GM04503 (cell line): ENCODE measurements at places on chromosomes 2 and 18.

- DNase-seq = no peak
Observed at GRCh38 chr18:75407468-75408437, 19.8 kb downstream of the SMIM21 start.

DNA sequence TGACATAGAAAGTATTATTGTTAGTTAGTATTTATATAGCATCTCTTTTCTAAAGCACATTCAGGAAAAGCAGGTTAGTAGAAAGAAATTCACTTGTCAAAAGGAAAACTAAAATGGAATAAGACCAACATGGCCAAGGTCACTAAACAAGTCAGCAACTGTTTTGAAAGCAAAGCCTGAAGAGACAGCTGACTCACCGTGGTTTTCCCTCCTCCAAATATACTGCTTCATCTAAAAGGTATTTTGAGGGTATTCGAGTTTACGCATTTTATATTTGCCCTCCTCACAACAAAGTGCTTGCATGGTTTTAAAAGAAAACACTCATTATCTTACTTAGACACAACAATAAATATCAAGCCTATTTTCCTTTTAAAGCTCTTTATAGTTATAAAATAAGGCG is 24.0 kb downstream of the ZNF385B start:
- DNase-seq = peak; percentile 11

DNA sequence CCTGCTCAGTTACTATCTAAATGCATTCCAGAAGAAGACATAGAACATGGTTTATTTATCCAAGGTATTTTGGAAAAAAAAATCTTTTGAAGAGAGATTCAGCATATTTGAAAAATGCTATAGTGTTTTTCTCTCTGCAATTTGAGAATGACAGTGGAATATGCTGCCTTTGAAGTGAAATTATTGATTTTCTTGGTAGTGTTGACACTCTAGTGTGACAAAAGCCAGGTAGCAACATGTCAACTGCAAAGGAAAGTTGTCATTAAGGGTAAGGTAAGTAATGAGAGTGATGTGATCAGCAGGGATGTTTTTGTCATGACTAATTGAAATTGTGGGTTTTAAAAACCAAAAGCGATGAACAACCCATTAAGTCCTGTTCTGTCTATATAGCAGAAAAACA is 1387.1 kb upstream of the TMEFF2 start:
- no peak for DNase-seq

DNA sequence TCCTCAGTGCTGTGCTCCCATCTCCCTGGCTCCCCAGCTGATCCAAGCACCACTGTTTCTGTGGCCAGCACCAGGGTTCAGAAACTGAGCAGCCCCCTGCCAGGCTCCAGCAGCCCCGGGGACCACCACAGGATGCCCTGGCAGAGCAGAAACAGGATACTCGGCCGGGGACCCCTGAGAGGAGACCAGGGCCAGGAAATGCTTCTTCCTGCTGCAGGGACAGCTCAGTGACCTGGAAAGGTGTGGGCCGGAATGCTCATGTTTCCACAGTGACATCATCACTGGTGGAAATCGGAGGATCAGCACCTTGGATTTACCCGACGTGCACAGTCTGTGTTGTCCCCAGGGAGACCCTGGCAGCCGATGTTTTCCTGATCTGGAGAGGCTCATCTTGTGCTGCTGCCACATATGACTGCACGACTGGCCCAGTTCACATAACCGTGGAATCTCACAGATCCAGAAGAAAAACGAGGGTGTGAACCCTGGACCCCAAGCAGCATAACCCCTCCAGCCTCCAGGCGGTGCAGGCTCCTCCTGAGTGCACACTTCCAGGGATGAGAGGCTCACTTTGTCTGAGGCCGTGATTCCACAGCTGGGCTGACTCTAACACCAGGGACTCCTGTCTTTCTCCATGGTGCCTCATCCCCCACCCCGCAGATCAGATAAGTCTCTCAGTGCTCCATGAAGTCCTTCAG is 58.0 kb downstream of the DDX1 start:
- no peak for DNase-seq

GRCh38 chr18:9914334-9914583 is 443 bp downstream of the VAPA start:
- DNase-seq = no peak

GRCh38 chr18:49503931-49504330 is 16.9 kb upstream of the C18orf32 start:
- DNase-seq = no peak

GRCh38 chr18:46264255-46264654 is 160.1 kb downstream of the HAUS1 start:
- DNase-seq = no peak

DNA sequence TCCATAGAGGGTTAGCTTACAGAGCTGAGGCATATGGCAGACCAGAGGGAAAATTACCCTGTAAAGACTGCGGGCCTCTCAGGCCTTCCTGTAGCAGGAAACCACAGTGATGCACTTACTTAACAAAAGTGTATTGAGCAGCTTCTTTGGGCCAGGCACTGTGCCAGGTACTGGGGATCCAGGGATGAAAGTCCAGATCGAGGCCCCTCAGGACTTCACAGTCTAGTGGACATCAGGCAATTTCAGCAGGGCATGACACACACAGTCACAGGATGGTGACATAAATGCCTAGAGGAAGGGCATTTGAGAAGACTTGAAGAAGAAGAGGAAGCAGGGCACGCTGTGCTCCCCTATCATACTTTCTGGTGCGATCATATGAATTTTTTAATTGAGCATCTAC is 71.7 kb downstream of the MARCO start:
- DNase-seq = no peak

- DNase-seq = peak; percentile 5
Observed at GRCh38 chr2:58521803-58522554, 280.9 kb upstream of the FANCL start.

GRCh38 chr18:32695534-32695933 is 77.3 kb downstream of the KLHL14 start:
- DNase-seq = no peak

DNA sequence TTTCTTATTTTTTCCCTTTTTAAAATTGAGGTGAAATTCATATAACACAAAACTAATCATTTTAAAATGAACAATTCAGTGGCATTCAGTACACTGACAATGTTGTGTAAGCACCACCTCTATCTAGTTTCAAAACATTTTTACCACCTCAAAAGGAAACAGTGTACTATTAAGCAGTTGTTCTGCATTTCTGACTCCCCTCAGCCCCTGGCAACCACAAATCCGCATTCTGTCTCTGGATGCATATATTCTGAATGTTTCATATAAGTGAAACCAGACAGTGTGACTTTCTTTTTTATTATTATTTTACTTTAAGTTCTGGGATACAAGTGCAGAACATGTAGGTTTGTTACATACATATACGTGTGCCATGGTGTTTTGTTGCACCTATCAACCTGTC is 19.2 kb upstream of the TANK start:
- DNase-seq = no peak

DNA sequence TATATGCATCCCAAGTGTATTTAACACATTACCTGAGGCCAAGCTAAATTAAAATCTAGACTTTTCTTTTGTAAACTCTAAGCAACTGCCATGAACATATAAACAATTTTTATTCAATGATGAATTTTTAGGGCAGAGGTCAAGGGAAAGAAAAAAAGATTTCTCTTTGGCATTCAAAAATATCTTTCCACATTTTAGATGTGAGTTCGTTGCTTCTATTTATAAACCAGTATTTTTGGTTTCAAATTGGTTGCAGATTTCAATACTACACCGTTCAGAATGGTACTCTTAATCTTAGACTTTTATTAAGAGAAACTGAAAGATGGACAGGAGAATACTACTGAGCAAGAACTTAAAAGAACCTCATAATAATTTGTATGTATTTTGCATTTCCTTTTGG is 293.6 kb upstream of the CCDC68 start:
- DNase-seq = no peak

- no peak for DNase-seq
Observed at GRCh38 chr18:68220458-68220857, 494.4 kb downstream of the TMX3 start.

DNA sequence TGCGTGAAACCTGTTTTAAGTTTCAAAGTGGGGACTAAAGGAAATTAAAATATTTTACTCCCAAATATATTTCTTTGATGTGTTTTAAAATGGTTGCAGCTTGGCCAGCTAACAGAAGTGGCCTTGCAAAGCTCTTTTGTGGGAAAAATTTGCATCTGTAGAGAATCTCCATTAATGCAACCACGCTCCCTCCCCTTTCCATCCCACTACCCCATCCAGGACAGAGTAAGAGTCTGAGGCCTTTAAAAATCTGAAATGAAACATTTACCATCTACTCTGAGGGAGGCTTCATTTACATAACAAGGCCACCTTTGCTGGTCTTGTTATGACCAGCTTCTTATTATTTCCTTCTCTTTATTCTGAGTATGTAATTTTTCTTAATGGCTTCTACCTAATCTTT is 63.5 kb downstream of the STAT4 start:
- DNase-seq = no peak

DNA sequence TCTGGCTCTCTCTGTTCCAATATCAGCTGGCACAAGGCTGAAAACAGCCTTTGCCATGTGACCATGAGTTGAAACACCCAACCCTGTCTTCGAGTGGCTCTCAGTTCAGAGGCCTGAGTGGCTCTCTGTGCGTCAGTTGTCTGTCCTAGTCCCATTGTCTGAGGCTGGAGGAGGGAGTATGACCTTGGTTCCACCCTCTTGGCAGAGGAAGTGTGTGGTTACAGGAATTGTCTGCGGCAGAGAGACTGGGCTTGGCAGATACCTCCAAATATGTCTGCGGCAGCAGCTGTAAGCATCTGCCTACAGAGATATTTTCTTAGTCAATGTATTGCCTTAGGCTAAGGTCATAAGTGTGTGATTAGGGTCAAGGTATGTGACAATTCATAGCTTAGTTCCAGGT is 32.6 kb downstream of the CNGA3 start:
- DNase-seq = peak; percentile 54

- no peak for DNase-seq
Observed at GRCh38 chr2:63225964-63226686, 175.5 kb downstream of the OTX1 start.

DNA sequence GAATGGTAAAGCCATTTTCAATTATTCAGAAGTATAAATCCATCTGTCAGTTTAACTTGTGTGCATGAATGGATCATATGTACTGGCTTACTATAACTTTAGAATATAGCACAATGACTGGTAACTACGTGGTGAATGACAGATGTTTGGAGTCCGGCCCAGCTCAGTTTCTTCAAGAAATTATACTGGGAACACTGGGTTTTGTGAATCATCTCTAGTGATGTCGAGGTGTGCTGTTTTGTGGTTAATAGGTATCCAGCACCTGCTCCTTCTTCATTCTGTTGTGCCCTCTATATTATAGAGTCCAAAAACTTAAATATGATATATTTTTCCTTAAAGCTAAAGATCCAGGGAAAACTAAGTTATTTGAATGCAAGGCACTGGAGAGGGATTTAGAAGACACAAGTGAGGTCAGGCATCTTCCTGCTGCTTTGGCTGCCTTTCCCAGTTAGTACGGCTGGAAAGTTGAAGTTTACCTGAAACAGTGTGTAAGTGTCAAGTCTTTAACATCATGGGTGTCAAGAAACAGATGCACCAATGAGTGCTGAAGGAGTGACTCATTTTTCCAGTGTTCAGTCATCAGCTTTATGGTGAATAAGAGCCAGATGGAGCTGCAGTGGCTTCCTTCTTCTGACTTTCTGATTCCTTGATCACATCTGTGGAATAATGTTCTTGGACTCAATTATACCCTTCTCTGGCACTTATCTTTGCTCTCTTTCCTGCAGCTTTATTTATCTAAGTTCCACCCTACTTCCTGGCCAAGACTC is 1079.5 kb upstream of the CELF4 start:
- DNase-seq = no peak

GRCh38 chr2:240401308-240401707 is 34.2 kb upstream of the GPC1 start:
- no peak for DNase-seq

- no peak for DNase-seq
Observed at GRCh38 chr18:60180671-60181070, 191.9 kb downstream of the MC4R start.

GRCh38 chr2:207341804-207342203 is 176.1 kb upstream of the KLF7 start:
- no peak for DNase-seq

- no peak for DNase-seq
Observed at GRCh38 chr2:177548636-177549035, 156.1 kb downstream of the AGPS start.

GRCh38 chr2:172246649-172247048 is 143.9 kb upstream of the DLX2 start:
- DNase-seq = no peak

DNA sequence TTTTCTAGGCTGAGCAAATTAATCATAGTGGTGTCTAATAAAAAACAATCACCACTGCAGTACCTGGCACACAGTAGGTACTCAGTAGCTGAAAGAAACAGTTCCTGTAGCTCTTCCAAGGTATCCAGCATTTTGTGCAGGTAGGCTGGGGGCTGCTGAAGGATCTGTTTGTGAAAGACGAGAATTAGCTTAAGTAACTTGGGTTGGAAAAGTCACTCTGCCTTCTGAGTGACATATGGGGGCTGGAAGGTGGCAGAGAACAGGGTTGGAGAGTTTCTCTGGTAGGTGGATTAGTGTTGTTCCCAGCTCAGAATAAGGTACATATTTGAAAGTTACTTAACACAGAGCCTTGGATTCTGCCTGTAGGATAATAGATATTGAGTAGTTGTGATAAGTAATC is 72.8 kb downstream of the FMNL2 start:
- DNase-seq = no peak

GRCh38 chr18:58632552-58632951 is 3.7 kb upstream of the ALPK2 start:
- DNase-seq = no peak

GRCh38 chr2:3429066-3429610 is 49.6 kb downstream of the TRAPPC12 start:
- no peak for DNase-seq

DNA sequence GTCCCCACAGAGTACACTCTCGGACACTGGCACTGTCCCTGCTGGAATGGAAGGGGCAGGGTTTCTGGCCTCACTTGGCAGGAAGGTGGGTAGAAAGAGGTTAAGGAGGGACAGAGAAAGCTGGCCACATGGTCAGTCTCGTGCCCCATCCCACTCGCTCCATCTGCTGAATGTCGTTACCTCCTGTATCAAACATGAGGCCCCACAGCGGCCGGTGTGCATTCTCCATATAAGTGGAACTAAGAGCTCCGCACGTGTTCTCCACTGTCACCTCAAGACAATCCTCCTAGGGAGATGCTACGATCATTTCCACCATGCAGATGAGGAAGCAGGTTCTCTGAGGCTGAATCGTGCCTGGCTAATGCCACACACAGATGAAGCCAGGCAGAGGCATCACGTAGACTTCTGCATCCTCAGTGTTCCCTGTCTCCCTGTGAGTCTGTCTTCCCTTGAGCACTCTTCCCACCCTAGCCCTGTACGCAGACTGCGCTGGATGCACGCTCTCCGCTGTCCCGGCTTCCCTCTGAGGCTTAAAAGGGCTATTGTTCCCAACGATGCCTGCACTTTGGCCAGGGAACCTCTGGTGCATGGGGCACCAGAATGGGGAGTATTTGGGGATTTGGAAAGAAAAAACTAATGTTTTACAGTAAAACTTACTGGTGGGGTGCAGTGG is 35.1 kb downstream of the MAL start:
- DNase-seq = no peak

GRCh38 chr2:162477011-162477410 is 133.1 kb downstream of the GCA start:
- DNase-seq = no peak
